ENCODE measurements at places on chromosomes 3 and 15.

- DNase-seq, result no peak
Measured at GRCh38 chr3:112505907-112506306, 6.6 kb upstream of the BTLA start.

- no peak for DNase-seq
Measured at GRCh38 chr15:59501597-59501996, 63.6 kb downstream of the FAM81A start.

DNA sequence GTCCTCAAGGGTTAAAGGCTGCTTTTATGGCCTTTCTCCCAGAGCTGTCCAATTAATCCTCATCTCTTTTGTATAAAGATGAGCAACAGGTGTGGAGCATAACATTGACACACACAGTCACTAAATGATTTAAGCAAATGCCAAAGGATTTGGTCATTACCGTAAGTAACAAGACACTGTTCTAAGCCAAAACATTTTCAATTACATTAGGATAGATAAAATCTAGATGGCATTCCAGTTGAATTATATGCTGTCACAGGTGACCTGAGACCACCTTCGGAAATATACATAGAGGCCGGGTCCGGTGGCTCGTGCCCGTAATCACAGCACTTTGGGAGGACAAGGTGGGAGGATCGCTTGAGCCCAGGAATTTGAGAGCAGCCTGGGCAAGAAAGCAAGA is 105.3 kb upstream of the UBE3A start:
- no peak for DNase-seq

DNA sequence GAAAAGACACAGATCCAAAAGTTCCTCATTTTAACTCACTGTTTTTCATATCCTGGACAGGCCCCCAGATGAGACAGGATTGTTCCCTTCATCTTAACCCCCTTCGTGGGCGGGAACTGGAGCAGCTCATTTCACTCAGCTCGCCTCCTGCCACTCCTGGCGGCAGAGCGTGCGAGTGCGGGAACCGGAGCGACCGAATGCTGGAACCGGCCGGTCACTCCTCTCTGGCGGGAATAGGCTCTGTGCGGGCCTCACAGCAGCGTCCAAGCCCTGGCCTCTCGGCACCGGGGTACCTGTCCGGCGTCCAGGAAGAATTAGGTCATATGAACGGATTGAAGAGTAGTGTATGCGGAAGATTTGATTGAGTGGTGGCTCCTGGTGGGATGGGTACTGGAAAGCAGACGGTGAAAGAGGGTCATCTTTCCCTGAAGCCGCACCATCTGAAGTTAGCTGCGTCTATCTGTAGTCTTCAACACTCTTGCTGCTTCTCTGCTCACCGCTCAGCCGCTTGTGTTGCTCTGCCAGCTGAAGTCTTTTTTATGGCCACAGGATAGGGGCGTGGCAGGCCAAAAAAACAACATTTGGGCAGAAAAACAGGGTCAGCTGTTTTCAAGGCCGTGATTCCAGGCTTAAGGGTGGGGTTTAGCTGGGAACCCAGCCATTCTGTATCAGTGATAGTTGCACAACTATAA is 42.3 kb upstream of the FXR1 start:
- no peak for DNase-seq

GRCh38 chr3:25097023-25097422 is 331.0 kb upstream of the RARB start:
- no peak for DNase-seq

- no peak for DNase-seq
Measured at GRCh38 chr3:129419476-129419875, 9.0 kb downstream of the EFCAB12 start.

- DNase-seq, result no peak
Measured at GRCh38 chr3:193297421-193297820, 56.4 kb downstream of the PLAAT1 start.

- DNase-seq, result no peak
Measured at GRCh38 chr15:35487417-35487816, 58.5 kb downstream of the DPH6 start.

- DNase-seq, result no peak
Measured at GRCh38 chr3:48299746-48300712, 33.4 kb downstream of the SPINK8 start.

DNA sequence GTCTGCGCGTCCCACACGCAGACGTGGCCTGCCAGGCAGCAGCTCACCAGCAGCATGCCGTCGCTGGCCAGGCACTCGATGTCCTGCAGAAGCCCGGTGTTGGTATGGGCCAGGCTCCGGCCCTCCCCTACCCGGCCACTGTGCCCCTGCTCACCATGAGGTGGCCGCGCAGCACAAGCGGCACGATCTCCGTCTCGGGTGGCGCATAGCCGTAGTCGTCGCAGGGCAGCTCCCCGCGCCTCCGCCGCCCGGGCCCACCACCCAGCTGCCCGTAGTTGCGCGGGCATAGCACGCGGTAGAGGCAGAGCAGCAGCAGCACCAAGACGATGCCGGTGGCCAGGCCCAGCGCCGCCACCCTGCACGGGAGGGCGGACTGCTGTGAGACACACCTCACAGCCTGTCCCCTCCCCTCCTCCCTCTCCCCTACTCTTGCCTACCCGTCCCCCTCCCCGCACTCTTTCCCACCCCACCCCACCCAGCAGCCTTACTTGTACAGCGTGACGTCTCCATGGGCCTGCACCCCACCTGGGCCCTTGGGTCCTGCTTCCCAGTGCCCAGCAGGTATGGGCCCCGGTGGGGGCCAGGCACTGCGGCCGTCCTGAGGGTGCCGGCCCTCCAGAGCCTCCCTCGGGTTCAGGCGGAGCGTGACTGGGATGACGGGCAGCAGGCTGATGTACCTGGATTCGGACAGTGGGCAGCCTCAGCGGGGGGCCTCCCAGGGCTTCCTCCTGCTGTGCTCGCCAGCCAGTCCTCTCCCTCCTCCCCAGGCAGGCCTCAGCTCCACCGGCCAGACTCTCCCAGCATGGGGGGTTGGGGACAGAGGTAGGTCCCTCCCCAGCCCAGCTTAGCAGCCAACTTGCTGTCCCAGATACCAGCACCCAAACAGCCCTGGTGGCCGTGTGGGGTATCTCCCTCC is 37.6 kb downstream of the PTPN23 start:
- no peak for DNase-seq

- no peak for DNase-seq
Measured at GRCh38 chr3:32881624-32882023, 63.8 kb downstream of the TRIM71 start.

- no peak for DNase-seq
Measured at GRCh38 chr15:95174301-95175259, 943.2 kb downstream of the MCTP2 start.

DNA sequence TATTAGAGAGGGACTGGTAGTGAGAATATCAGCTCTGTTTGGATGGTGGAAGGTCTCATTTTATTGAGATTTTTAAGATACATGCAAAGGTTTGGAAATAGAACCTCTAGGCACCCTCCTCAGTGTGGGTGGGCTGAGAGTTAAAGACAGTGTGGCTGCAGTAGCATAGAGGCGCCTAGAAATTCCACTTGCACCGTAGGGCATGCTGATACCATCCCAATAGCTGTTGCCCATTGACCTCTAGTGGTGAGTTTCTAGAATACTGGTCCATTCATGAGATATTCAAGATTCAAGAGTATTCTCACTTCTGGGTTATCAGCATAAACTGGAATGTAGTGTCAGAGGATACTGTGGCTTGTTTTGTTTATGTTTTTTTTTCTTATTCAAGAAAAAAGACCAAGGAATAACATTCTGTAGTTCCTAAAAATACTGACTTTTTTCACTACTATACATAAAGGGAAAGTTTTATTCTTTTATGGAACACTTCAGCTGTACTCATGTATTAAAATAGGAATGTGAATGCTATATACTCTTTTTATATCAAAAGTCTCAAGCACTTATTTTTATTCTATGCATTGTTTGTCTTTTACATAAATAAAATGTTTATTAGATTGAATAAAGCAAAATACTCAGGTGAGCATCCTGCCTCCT is 87.2 kb downstream of the TGFBR2 start:
- DNase-seq, result peak; percentile 10

DNA sequence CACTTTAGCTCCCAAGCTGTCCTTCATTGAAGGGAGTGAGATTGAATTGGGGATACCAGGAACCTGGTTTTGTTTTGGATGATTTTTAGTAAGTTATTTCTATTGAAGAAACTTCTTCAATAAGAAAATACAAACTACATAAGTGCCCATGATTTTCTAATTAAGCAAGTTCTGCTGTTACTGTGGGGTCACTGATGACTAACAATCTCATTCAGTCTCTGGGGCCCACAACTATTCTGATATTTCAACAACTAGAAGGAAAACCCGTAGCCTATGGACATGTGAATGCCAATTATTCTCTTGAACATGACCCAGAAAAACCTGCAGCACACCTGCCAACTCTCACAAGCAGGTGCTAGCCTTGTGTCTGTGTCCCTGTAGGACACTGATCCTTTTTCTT is 184.6 kb downstream of the DCLK3 start:
- DNase-seq, result no peak

DNA sequence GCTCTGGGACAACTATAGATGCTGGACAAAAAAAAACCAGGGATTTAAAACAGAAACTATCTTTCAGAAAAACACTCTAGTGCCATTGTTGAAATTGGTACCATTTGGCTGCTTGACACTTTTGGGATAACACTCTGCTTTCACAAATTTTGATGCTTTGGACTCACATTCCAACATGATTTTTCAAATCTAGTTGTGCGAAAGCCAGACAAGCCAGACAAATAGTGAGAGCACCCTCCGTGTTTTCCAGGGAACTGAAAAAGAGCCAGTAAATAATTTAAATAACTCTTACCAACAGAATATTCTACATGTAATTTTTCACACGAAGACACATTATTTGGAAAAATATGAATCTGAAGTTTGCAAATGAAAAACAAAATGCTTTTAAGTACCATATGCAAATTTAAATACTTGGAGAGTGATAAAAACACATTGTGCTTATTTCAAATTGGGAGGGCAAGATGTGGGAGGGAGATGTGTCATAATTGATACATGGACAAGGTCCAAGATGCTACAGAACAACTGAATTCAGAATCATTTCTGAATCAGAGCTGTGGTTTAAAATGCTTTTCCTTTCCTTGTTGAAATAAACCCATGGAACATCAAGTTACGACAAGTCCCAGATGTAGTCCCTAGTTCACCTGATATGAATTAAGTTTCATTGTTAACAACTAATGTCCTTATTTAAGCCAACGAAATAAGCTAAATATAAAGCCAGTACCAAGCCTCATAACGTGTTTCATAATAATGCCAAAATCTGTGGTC is 144.2 kb upstream of the SOX2 start:
- no peak for DNase-seq

- DNase-seq, result no peak
Measured at GRCh38 chr15:77974098-77974414, 103.5 kb downstream of the TBC1D2B start.

- peak; percentile 21 for DNase-seq
Measured at GRCh38 chr3:13013994-13014754, 59.1 kb downstream of the IQSEC1 start.

GRCh38 chr15:48833526-48834239 is 22.8 kb upstream of the CEP152 start:
- DNase-seq, result no peak

DNA sequence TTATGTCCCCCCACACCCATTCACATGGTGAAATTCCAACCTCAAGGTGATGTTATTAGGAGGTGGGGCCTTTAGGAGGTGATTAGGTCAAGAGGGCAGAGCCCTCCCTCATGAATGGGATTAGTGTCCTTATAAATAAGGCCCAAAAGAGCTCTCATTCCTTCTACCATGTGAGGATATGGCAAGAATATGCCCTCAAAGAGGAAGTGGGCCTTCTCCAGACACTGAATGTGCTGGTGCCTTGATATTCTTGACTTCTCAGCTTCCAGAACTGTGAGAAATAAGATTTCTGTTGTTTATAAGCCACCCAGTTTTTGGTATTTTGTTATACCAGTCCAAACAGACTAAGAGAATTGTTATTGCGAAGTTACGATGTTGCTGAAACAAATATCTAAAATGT is 94.4 kb downstream of the ANKRD28 start:
- DNase-seq, result no peak

DNA sequence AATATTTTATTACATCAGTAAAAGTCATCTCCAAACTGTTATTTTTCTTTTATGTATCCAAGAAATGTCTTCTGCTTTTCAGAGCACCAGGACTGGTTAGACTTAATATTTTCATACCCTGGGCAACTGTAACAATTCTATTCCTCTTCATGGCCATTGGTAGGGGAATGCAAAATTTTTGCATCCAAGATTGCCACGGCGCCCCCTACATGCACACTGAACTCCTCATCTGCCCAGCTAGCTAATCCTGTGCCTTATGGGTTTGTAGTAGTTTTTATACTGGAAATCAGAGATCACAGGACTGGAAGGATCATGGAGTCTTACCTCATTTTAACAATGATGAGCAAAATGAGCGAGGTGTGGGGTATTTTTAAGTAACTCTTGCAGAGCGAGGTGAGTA is 74.2 kb downstream of the CRTC3 start:
- no peak for DNase-seq

DNA sequence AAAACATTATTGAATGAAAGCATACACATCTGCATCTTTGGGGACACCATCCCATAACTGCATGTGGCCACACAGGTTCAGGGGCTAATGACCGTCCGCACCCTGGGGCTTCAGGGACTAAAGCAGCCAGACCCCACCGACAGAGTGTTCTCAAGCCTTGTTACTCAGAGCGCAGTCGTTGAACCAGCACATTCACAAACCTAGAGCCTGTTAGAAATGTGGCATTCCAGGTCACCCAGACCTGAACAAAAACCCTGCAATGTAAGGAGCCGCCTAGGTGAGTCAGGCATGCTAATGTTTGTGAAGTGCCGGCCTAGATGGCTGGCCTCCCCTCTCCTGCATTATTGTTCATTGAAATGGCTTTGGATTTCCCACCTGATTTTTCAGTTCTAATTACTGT is 52.3 kb upstream of the HACD2 start:
- DNase-seq, result no peak

GRCh38 chr3:161474139-161474538 is 22.5 kb upstream of the OTOL1 start:
- no peak for DNase-seq

- DNase-seq, result no peak
Measured at GRCh38 chr3:43525941-43526607, 95.7 kb downstream of the ANO10 start.

- no peak for DNase-seq
Measured at GRCh38 chr3:105459566-105460290, 93.0 kb downstream of the ALCAM start.

DNA sequence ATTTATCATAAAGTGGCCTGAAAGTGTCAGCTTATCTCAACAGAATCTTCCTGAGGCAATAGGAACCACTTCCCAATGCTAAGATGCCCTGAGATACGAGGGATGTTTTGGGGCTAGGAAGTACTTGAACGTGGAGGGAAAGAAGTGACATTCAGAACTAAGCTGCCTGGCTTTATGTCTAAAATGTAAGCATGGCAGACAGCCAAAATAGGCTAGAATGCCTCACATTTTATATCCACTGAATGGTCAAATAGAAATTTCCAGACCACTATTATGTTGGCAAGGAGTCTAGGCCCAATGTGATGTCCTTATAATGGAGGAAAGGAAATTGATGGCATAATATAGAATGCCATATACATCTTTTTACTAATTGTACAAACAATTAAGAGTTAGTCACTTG is 154.9 kb downstream of the PEX5L start:
- DNase-seq, result no peak
